Posterior cingulate gyrus (tissue), 11 donors: ENCODE measurements at places on chromosomes 3 and 15.

- DNase-seq, result no peak
Observed at GRCh38 chr3:130779031-130779430, 32.4 kb upstream of the PIK3R4 start.

- no peak for DNase-seq
Observed at GRCh38 chr3:142982038-142982773, 18.7 kb upstream of the PAQR9 start.

DNA sequence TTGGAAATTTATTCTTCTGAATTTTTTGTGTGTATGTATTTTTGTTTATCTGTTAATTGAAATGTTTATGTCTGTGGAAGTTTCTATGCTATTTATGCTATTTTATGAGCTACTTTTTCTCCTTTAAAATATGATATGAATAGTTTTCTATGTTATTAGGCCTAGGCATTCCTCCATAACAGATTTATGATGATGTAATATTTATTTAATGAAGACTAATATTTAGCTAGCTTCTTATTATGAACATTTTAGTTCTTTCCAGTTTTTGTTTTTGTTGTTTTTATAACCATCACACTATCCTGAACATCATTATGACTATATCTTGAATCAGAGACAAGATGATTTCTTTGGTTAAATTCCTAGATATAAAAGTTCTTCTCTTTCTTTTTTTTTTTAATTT is 70.7 kb downstream of the P2RY1 start:
- no peak for DNase-seq

DNA sequence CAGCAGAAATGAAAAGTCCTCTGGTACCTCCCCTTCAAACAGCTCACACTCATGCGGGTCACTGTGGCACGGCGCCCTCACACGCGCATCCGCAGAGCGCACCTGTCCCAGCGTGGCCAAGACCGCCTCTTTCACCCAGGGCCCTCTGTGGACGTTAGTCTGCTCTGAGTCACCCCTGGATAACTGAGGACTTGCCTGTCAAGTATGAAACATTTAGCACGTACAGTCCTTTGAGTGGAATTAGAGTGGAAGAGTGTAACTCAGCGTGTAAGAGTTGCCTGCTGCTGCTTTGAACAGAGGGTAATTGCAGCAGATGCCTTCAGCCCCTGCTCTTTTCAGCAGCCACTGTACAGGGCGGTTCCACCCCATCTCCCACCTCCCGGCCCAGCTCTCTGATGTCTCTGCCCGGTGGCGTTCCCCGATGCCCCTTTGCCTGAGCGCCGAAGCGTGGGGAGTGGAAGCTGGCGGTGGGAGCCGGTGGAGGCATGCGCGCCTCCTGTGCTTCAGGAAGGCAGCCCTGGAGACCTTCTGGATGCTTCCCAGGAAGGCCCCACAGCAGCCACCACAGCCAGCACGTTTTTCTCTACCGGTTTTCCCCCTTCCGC is 23.0 kb downstream of the CPN2 start:
- DNase-seq, result no peak

DNA sequence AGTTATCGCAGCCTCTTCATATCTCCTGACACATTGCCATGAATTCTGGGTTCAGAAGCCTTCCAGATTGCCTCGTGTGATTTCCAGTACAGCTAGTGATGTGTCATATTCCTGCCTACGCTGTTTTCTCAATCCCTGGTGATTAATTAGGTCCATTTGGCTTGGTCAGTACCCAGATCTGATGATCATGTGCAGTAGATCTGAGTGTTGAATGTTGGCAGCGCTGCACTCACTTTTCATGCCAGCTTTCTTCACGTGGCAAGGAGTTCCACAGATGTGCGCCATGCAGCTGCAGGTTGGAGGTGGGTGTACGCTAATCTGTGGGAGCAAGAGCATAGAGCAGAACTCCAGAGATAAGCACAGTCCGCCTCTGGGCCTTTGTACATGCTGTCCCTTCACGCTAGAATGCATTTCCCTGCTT is 86.9 kb upstream of the COL6A5 start:
- DNase-seq, result no peak

DNA sequence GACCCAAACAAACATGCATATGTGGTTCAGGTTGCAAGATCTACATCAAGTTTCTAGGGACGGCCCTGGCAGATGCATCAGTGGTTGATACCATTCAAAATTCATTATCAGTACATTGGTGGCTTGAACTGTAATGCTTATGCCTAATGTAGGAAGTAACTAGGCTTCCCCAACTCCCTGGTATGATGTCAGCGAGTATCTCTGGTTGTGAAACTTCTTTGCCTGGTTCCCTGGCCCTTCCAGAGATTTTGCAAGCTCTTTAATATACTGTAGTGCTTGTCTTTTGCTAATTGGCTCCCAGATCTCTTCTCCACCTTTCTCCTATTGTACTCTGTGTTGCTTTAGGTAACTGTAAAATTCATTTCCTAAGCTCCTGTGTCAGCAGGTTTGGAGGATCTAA is 114.8 kb upstream of the RARB start:
- no peak for DNase-seq

DNA sequence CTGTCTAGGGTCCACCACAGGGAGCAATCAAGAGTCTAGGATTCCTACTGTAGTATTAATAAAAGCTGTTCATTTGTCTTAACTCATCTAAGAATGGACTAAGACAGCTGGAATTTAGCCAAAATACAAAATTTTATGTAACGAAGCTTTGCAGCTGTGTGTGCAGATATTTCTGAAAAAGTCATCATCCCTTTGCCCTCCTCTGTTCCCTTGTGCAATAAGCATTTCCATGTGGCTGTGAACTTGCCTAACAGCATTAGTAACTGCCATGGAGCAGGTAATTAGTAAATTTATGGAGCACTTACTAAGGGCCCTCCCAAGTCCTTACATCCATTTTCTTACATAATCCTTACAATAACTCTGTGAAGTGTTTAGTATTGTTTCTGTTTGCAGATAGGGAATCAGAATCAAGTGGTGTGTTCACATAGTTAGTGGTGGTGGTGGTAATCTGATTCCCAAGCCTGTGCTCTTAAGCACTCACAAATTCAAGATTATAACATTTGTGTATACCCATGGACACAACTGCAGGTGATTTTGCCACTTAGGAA is 114.5 kb downstream of the RARB start:
- no peak for DNase-seq

GRCh38 chr15:58690703-58691102 is 58.8 kb downstream of the ADAM10 start:
- DNase-seq, result no peak
